ENCODE measurements at places on chromosomes 4 and X. TPM values are rescaled to one million over a fixed set of nuclear protein-coding genes. Genes with fewer than 3 reads are reported as not detected.

The MAGEA9 gene
- not detected for total RNA-seq

DNA sequence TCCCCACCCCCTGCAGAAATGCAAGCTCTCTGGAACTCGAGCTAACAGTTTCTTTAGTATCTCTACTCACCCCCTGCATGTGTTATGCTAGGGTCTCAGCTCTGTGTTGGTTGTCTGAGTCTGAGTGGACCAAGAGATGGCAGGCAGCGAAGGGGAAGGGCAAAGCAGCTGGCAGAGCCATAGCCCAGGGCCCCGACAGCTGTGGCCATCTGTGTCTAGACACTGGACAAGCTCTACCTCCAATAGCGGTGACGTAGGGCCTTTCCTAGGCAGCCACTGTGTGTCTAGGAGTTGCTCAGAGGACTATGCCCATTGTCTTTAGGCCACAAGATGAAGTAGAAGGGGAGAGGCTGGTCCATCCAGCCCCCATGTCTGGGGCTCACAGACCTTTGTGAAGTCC lies 79.2 kb downstream of the EFNB1 start:
- no peak for DNase-seq

- no peak for DNase-seq
Observed at GRCh38 chr4:85783900-85784299, 308.9 kb downstream of the ARHGAP24 start.

DNA sequence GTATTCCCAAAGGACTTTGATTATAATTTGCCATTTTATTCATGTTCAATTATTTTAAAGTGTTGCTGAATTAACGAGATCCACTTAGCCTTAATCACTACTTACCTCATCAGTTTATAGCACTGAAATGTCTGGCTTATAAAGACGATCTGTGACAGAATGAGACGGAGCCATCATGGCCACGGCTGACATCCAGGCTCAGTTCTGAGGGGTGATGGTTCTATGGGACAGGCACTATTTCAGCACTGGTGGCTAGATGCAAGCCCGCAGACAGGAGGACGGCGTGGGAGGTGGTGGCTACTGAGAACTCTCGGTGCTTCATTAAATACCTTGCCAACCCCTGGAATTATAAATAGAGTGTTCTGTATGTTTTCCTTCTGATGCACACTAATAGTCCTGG lies 1084.2 kb upstream of the TENM3 start:
- no peak for DNase-seq

DNA sequence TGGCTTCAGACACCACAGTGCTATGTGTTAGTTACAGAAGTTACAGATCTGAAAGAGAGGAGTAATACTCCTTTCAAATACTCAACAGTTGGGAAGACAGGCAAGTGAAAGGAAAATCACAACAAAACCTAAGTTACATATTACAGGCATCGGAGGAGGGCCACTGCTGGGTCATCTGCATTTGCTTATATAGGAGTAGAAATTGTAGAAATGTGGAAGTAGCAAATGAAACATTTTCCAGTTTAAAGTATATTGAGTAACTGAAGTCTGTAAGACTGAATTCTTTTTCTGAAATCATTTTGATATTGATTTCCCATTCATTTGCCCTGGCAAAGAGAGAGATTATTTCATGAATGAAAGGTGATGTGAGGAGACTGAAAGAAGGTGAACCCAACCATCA lies 201.7 kb downstream of the SPRY1 start:
- DNase-seq, result no peak

The GAGE1 gene
- not detected for total RNA-seq

DNA sequence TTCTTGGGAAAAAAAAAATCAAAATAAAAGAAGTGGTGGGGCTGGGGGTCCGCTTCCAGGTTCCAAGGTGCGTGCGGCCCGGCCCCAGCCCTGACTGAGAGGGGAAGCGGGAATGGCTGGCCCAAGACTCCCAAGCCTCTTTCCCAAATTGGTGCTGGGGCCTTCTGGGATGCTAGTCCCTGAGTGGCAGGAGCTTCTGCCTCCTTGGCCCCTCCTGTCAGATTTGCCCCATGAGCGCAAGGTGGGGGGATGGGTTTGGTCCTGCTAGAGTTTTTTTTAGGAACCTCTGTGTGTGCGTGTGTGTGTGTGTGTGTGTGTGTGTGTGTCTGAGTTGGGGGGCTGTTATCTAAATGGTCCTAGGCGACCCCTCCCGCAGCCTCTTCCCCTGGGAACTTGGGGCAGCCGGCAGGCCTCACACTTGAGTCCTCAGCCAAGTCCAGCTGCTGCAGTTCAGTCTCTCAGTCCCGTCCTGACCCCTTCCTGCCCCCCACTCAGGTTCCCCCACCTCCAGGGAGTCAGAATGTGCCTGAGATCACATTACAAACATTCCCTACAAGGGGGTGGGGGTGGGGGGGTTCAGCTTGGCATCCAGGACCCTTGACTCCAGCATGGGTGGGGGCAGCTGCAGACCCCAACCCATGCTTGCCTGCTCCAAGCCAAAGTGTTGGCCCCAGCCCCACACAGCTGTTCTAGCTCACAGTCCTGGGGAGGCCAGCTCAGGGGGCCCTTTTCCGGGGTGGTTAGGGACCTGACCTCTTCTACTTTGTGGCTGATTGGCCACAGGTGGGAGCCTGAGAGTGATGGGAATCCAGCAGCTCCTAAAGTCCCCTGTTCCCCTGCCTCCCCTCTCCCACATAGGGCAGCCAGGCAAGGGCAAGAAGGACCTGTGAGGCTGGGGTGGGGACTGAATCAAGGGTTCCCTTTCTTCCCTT lies 4.0 kb downstream of the EFNB1 start:
- DNase-seq, result no peak

DNA sequence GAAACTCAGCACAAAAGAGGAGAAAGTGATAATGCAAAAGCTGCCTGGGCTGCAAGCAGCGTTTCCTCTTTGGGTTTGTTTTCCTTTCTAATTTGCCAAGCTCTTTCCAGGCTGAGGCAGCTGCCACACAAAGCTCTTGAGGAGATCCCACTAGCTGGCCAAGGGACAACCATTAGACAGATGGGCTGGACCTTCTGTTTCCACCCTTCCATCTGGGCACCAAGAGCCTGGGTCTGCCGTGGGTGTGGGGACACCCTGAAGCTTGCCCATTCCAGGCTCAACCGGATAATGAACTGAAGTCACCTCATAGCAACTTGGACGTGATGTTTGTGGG lies 194.6 kb upstream of the C1QTNF7 start:
- DNase-seq, result no peak

- peak; percentile 86 for DNase-seq
Observed at GRCh38 chrX:72308566-72309296, 3.0 kb upstream of the CITED1 start.

GRCh38 chr4:154471526-154472331 lies 19.9 kb downstream of the DCHS2 start:
- DNase-seq, result peak; percentile 70
